ENCODE measurements at places on chromosomes 7 and 10.

GRCh38 chr7:132779164-132779563, 202.9 kb upstream of the PLXNA4 start:
- no peak for DNase-seq

- DNase-seq: no peak
Observed at GRCh38 chr7:50317221-50317678, 12.7 kb downstream of the IKZF1 start.

- no peak for DNase-seq
Observed at GRCh38 chr10:60340973-60341372, 48.7 kb downstream of the ANK3 start.

DNA sequence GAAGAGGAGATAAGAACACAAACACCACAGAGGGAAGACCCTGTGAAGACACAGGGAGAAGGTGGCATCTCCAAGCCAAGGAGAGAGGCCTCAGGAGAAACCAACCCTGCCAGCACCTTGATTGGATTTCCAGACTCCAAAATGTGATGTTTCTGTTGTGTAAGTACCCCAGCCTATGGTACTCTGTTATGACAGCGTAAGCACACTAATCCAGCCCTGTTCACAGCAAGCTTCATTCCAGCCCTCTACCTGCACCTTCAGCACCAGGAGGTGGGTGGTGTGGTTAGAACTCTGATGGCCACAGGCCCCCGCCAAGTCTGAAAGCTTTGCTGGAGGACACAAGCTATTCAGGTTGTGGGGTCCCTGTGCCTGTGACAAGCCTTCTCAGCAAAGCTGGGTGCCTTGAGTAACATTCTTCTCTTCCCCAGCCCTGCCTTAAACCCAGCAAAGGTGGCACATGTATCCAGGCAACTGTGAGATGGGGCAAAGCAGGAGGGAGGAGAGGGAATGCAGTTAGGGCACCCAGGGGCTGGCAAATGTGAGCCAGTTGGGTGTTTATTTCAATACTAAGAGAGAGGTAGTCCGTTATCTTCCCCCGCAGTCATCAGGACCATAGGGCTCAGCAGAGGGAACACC, 4.5 kb downstream of the VSTM4 start:
- DNase-seq: no peak

GRCh38 chr10:63425512-63425911, 40.3 kb downstream of the JMJD1C start:
- DNase-seq: no peak

- no peak for DNase-seq
Observed at GRCh38 chr7:7512861-7513597, 22.6 kb downstream of the COL28A1 start.

DNA sequence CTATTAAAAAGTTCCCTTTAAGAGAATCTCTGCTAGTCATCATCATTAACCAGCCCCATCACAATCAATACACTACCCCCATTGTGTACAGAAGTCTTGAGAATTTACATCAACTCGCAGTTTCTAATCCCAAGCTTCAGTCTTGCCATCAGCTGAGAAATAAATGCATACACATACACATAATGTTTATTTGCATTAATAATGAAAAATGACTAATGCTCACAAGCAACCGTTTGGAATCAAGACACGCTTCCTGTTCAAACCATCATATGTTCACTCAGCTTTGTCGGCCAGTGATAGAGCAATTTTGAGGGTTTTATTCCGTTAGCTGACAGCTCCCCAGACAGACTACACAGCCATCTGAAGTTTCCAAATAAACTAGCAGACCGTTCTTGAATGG, 287.1 kb downstream of the SFMBT2 start:
- DNase-seq: no peak

Data from activated CD8-positive, alpha-beta memory T cell treated with anti-CD3 and anti-CD28 coated beads for 4 hours (primary cell).